Right lobe of liver (tissue), 6 donors: ENCODE measurements at places on chromosomes 6 and 20. TPM values are rescaled to one million over a fixed set of nuclear protein-coding genes. Genes with fewer than 3 reads are reported as not detected.

GRCh38 chr6:112415366-112415765 is 68.2 kb downstream of the RFPL4B start:
- DNase-seq, result no peak

- no peak for DNase-seq
Measured at GRCh38 chr20:59184880-59185447, 21.3 kb downstream of the ZNF831 start.

GRCh38 chr20:54648421-54649142 is 173.2 kb downstream of the DOK5 start:
- no peak for DNase-seq

DNA sequence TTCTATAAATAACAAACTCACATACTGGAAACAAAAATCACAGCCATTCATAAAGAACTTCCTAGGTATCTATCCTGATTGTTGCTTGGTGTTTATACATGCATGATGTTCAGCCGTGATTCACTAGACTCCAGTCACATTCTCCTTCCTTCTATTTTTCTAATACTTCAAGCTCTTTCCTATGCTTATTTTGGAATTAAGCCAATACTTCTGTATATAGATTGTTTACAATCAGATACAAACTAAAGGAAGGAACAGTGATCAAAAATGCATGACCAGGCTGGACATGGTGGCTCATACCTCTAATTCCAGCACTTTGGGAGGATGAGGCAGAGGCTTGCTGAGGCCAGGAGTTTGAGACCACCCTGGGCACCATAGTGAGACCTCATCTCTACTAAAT is 377.5 kb upstream of the IRAK1BP1 start:
- DNase-seq, result no peak

DNA sequence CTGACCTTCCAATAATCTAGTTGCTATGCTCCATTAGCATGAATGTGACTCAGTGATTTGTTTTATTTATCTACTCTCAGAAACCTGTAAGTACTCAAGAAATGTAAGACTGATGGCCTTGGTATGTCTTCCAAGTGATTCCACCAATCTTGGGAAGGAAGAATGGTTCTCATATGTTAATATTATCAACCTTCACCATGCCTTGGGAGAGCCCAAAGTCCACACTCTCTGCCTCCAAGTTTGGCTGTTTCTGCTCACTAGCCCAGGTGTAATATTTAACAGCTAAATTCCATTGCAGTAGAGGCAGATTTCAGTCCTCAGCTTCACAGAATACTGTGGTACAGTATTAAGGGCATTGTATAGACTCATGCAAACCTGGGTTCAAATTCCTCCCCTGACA is 51.8 kb downstream of the CLIC5 start:
- no peak for DNase-seq

- DNase-seq, result no peak
Measured at GRCh38 chr6:150126641-150127291, 16.1 kb upstream of the PPP1R14C start.

GRCh38 chr6:1561355-1561754 is 48.4 kb upstream of the FOXC1 start:
- DNase-seq, result no peak

DNA sequence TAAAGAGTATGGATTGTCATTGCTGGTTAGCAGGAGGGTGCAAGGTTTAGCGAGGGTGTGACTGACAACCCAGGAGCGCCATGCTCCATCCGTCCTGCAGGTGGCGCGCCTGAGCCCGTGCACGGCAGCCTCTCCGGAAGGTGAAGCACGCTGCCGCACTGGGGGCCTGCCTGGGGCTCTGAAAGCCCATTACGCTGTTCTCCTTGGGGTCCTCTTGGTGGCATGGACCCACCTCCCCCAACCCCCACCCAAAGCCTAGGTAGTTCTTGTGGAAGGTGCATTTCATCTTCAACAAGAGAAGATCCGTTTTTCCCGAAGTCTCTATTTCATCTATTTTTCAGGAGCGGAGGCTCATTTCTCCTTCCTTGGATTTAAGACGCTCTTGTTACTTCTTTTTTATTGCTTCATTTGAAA is 197.4 kb upstream of the KCNG1 start:
- no peak for DNase-seq

GRCh38 chr6:21461844-21462518 is 131.6 kb upstream of the SOX4 start:
- DNase-seq, result no peak

DNA sequence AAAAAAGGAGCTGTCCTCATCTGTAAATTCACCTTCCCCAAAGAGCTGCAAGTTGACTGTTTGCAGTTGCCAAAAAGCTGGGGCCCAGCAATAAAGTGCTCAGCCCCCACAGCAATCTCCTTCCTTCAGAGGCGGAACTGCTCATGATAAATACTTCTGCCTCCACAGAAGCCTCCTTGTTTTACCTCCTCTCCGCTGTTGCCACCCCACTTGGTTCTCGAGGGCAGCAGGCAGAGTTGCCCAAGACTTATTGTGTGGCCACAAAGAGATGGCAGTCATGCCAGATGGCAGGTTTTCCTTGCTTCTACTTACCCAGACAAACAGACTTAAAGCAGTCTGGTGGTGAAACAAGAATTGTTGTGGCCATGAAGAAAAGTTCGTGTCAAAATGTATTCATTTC is 66.3 kb downstream of the SLX4IP start:
- DNase-seq, result no peak

- DNase-seq, result no peak
Measured at GRCh38 chr20:32764005-32764960, 2.1 kb downstream of the DNMT3B start.

DNA sequence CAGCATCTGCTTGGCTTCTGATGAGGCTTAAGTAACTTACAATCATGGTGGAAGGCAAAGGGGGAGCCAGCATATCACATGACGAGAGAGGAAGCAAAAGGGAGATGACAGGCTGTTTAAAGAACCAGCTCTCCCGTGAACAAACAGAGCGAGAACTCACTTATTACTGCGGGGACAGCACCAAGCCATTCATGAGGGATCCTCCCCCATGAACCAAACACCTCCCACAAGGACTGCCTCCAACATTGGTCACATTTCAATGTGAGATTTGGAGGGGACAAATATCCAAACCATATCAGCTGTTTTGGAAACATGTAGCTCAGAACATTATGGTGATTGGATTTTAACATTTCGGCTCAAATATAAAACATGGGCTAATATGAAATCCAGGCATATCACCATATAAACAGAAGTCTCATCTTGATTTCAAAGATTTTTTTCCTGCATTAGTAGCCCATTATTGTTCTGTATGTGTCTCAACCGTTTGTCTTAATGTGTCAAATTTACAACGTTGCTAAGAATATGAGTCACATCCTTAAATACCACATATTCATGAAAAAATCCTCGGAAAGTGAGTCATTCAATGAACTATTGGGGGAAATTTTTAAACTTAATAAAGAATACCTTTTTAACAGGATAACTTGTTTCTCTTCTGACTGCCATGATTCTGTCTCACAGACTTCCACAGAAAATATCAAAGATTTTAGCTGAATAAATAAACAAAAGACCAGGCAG is 894.3 kb downstream of the TFAP2A start:
- no peak for DNase-seq

DNA sequence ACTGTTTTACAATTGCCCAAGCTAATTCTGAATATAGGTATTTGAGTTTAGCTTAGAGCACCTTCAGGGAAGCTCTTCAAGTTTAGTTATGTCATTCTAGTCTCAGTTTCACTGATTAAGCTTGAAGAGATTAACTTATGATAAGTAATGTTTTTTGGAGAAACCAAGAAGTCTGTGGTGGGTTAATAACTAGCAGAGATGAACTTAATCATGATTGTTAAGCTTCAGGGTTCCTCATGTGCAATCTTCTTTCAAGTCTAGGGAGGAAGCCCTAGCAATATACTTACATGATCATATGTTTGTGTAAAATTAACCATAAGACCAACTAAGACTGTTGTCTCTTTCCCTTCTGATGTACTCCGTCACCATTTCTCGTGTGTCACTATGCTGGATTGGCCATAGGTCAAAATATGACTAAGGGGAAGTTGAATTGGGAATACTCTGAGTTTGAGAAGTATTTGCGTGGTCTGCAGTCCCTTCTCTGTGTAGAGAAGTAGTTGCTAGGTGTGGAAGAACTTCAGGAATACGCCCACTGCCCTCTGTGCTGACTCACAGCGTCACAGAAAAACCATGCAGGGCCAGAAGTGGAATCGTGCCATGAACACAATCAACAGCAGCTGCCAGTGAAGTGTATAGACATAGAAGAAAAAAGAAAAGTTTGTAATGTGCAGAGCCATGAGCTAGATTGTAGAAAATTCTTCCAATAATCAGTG is 88.3 kb downstream of the SH3BGRL2 start:
- no peak for DNase-seq

DNA sequence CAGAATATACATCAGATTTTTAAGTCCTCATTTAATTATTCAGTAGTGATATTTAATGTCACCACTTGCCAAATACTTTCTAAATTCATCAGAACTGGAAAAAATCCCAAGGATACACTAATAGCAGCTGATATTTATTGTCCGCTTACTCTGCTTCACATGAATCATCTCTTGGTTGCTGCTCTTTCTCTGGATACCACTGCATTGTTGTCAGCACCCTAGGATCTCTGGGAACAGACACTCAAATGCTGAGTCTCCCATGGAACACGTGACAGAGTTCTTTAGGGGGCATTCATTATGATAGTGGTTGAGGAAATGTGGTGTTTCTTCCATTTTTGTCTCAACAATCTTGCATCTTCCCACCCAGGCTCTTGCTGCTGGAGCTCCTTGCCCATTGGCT is 318.0 kb downstream of the RFPL4B start:
- no peak for DNase-seq

DNA sequence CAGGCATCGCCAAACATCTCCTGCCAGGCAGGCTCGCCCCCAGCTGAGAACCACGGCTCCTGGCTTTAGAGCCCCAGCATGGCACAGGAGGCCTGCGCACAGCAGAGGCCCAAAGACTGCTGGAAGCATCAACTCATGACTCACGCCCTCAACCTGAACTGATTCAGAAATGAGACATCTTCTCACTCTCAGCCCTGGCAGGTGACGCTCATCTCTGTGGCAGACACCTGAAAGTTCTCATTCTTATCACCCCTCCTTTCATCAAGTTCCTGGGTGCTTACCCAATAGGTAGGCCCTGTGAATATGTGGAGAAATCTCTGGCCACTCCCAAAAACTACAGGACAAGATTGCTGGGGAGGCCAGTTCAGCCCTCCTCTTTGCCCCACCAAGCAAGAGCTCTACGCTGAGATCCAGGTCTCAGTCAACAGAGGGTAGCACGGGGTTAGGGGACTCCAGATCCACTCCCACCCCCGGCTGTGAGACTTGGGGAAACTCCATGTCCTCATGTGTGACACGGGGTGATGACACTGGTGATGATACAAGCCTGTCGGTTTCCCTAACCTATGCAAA is 11.3 kb downstream of the NFATC2 start:
- no peak for DNase-seq

DNA sequence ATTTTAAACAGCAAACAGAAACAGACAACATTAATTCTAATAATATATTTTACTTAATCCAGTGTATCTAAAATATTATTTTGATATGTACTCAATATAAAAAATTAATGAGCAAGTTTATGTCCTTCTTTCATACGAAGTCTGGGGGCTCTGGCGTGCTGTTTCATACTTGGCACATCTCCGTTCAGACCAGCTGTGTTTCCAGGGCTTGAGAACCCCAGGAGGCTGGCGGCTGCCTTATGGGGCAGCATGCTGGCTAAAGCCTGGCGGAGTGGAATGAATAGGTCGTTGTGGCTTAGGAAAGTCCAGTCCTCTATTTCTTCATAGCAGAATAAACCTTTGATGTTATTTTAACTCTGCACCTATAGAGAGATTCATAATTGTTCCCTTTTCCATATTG is 43.3 kb downstream of the DUSP22 start:
- DNase-seq, result no peak

GRCh38 chr20:15257569-15257870 is 920.1 kb upstream of the FLRT3 start:
- DNase-seq, result no peak

DNA sequence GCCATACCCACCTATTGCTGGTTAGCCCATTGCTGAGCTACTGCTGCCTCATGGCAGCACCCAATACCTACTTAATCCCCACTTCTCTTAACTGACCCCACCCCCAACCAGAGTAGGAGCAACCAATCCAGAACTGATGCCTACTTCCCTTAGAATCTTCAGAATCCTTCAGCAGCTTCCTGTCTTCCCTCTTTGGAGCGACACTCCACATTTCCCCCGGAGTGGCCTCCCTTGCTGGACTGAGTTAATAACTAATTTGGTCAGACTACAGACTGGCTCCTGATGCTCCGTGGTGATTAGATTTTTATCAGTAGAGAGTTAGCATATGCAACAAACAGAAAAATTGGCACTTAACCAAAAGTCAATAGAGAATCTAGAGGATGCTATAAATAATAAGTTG is 51.2 kb upstream of the UBR2 start:
- DNase-seq, result no peak

DNA sequence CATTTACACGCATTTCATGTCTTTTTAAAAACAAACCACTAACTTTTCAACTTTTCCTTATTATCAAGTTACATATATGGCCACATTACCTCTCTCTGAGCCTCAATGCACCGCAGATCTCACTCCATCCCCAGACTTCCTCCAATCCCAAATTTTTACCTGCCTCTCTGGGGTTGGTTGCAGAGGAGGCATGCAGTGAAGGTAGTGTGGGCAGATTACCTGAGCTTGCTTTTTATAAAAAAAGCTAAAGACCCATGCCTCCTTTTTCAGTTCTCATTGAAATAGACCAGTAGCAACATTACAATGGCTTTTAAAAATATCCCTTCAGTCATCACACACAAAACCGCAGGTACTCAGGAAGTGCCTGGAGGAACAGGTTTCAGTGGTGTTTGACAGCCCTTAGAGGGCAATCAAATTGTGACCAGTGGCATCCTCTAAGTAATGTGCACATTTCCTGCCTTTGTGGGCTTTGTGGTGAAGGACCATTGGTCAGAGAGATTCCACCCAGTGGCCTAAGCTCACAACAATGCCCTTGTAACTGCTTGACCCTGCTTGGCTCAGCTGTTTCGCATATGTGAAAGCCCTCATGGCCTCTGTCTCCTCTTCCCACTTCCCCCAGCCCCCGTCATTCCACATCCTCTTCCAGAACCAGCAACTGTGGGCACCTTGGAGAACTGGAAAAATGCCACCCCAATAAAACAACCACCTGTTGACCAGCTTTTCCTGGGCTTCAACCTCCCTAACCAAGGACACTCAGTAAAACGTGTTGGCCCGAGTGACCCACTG is 30.2 kb upstream of the IL17A start:
- no peak for DNase-seq

DNA sequence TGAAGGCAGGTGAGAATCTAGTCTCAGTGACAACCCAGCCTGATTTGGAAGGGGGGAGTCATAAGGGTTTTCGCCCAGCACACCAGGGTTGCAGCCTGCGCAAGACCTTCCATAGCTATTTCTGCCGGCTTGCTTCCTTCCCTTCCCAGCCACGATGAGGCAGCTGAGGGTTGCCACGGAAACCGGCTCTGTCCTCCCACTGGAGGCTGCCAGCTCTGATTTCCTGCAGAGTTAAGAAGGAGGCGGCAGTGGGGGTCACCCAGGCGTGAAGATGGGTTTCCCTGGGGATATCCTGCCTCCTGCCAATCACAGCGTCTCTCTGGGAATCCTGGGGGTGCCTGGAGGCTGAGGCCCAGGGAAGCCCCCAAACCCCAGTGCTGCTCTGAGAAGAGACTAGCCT is 23.1 kb upstream of the KCNB1 start:
- peak; percentile 46 for DNase-seq

COL20A1 gene
- total RNA-seq, result not detected

AURKA gene
- 3.1 TPM for total RNA-seq

PROCR gene
- total RNA-seq, result 2.2 TPM

LRFN2 gene
- not detected for total RNA-seq

GNAS-AS1 gene
- total RNA-seq, result 0.23 TPM

COQ3 gene
- total RNA-seq, result 6.9 TPM

CAP2 gene
- 2.1 TPM for total RNA-seq

FABP7 gene
- not detected for total RNA-seq

GINS1 gene
- total RNA-seq, result 3.5 TPM

TMEM217 gene
- 0.23 TPM for total RNA-seq

IMPG1 gene
- not detected for total RNA-seq
